Activated naive CD8-positive, alpha-beta T cell treated with anti-CD3 and anti-CD28 coated beads, Interleukin-2, amount 10 ng/mL, durations not matched to agents 7 days and 5 days (primary cell): ENCODE measurements at places on chromosomes 13 and 19. TPM values are rescaled to one million over a fixed set of nuclear protein-coding genes. Genes with fewer than 3 reads are reported as not detected.
A peak's percentile ranks its signal among the peaks of the same experiment; 100 is the strongest.

GRCh38 chr13:108902405-108903155 is 273.2 kb downstream of the MYO16 start:
- no peak overlapping the region for H3K27ac ChIP-seq
- peaks cover 13% of the 10 kb centered on the region for H3K27me3 ChIP-seq
- H3K36me3 ChIP-seq = no peaks in the 10 kb centered on the region
- H3K4me1 ChIP-seq = peaks cover 6% of the 10 kb centered on the region
- DNase-seq = no peak

DNA sequence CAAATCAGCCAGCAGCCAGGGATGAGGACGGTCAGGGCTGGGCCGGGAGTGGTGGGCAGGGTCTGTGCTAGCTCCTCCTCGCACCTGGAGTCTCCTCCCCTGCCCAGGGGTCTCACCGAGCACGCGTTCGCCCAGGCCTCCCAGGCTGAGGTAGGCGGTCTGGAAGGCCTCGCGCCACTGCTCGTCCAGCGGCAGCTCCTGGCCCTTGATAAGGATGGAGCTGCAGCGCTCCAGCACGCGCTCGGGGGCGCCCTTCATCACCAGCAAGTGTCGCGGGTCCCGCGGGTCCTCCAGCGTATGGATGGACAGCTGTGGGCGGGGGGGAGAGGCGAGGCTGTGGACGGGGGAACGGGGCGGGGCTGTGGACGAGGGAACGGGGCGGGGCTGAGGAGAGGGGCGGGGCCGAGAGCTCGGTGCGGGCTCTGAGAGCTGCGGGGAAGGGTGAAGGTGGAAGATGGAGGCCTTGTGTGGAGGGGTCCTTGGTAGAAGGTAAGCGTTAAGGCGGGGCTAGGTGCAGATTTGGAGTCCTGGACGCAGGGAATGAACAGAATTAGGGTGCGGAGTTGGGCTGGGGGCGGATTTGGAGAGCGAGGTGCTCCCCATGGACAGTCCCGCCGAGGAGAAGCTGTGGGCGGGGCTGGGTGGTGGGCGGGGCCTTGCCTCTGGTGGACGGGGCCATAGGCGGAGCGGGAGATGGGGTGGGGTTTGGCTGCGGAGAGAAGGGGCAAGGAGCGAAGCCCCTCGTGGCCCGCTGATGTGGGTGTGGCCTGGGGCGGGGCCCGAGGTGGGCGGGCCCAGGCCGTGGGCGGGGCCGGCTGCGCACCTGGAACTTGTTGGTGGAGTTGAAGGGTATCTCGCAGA is 5.7 kb downstream of the ATP4A start:
- H3K36me3 ChIP-seq = no peaks in the 10 kb centered on the region
- peaks cover 36% of the 10 kb centered on the region for H3K27me3 ChIP-seq
- DNase-seq = peak; percentile 70
- peak overlapping the region; percentile 84 for H3K4me3 ChIP-seq
- H3K4me1 ChIP-seq = peaks cover 6% of the 10 kb centered on the region
- no peak overlapping the region for H3K27ac ChIP-seq

The SIRT2 gene
- 49.1 TPM for total RNA-seq

GRCh38 chr19:46600384-46601317 is 479 bp upstream of the CALM3 start:
- H3K27me3 ChIP-seq = peaks cover 2% of the 10 kb centered on the region
- peak; percentile 99 for DNase-seq
- H3K36me3 ChIP-seq = peaks cover 21% of the 10 kb centered on the region

The NLRP4 gene
- not detected for total RNA-seq

DNA sequence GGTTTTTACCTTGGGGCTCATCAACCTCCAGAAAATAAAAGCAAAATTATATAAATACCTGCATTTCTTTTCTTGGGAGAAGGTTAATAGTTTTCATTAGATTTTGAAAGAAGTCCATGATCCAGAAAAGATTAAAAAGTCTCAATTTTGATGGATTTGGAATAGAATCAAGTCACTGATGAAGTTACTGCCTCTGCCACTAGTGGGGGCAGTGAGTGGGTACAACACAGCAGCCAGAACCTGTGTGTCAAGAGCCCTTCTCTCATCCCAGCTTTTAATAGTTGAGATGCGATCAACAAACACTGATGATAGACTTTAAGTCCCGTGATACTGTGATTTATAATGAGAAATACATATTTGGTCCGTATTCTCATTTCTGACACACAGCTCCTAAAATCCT is 686.7 kb downstream of the DIAPH3 start:
- no peak overlapping the region for H3K4me3 ChIP-seq
- H3K36me3 ChIP-seq = no peaks in the 10 kb centered on the region
- no peaks in the 10 kb centered on the region for H3K27me3 ChIP-seq
- H3K4me1 ChIP-seq = no peaks in the 10 kb centered on the region

GRCh38 chr19:16116067-16116466 is 4.4 kb downstream of the RAB8A start:
- H3K4me1 ChIP-seq = peaks cover 56% of the 10 kb centered on the region
- H3K36me3 ChIP-seq = peaks cover 23% of the 10 kb centered on the region
- H3K4me3 ChIP-seq = no peak overlapping the region
- no peak for DNase-seq
